ENCODE measurements at places on chromosomes 5 and 9. TPM values are rescaled to one million over a fixed set of nuclear protein-coding genes. Genes with fewer than 3 reads are reported as not detected.

- H3K4me3 ChIP-seq = no peak overlapping the region
- no peaks in the 10 kb centered on the region for H3K4me1 ChIP-seq
- DNase-seq = no peak
- no peak overlapping the region for H3K27ac ChIP-seq
Observed at GRCh38 chr5:148746826-148747535, 79.4 kb upstream of the ADRB2 start.

DNA sequence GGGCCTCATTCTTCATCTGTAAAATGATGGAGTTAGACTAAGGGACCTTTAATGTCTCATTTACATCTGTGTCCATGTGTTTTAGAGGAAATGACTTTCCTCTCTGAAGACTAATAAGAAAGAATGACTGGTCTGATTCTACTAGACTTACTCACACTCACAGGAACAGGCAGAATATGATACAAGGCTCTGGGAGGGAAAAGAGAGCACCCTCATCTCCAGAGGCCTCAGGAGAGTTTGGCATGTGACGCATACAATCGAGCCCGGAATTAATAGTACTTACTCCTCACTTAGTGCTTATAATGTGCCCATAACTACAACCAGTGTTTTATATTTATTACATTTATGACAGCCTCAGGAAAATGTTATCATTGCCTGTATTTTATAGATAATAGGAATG is 608.7 kb downstream of the KCTD16 start:
- H3K27me3 ChIP-seq = no peaks in the 10 kb centered on the region
- H3K4me1 ChIP-seq = no peaks in the 10 kb centered on the region
- no peak overlapping the region for H3K4me3 ChIP-seq
- H3K27ac ChIP-seq = no peak overlapping the region
- no peaks in the 10 kb centered on the region for H3K36me3 ChIP-seq

DNA sequence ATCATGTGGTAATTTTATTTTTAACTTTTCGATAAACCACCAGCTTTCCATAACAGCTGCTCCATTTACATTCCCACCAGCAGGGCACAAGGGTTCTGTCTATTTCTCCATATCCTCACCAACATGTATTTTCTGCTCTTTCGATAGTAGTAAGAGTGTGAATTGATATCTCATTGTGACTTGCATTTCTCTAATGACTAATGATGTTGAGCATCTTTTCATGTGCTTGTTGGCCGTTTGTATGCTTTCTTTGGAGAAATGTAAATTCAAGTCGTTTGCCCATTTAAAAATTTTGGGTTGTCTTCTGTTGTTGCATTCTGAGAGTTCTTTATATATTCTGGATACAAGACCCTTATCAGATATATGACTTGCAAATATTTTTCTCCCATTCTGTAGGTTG is 45.9 kb downstream of the PSD2 start:
- H3K36me3 ChIP-seq = no peaks in the 10 kb centered on the region
- peaks cover 3% of the 10 kb centered on the region for H3K4me1 ChIP-seq
- no peak overlapping the region for H3K27ac ChIP-seq
- no peak for DNase-seq

GRCh38 chr5:93995126-93995621 is 253.8 kb upstream of the POU5F2 start:
- DNase-seq = no peak
- peaks cover 8% of the 10 kb centered on the region for H3K36me3 ChIP-seq
- no peak overlapping the region for H3K27ac ChIP-seq

GRCh38 chr9:19748278-19749126 is 40.3 kb downstream of the SLC24A2 start:
- H3K4me1 ChIP-seq = peaks cover 4% of the 10 kb centered on the region
- H3K4me3 ChIP-seq = no peak overlapping the region
- DNase-seq = peak; percentile 6
- no peaks in the 10 kb centered on the region for H3K36me3 ChIP-seq
- peaks cover 5% of the 10 kb centered on the region for H3K27me3 ChIP-seq

GRCh38 chr9:125807079-125807478 is 59.9 kb downstream of the PBX3 start:
- H3K4me1 ChIP-seq = no peaks in the 10 kb centered on the region
- no peaks in the 10 kb centered on the region for H3K27me3 ChIP-seq
- no peaks in the 10 kb centered on the region for H3K36me3 ChIP-seq
- DNase-seq = no peak

DNA sequence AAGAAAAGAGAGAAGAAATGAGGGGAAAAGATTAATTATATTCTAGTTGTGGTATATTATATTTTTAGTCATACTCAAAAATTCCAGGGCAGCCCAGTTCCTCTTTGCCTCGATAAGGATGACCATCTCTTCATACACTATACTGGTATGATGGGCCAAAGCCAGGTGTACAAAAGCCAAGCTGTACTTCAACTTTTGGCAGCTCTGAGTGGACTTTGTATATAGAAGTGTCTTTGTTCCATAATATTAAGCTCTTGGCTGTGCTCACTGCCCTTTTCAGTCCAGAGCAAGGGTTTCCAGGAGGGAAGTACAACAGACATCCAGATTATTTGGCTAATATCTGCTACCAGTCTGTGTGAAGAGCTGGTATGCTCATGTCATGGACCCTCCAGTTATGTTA is 934.3 kb upstream of the CDH10 start:
- no peaks in the 10 kb centered on the region for H3K4me1 ChIP-seq
- DNase-seq = no peak
- no peaks in the 10 kb centered on the region for H3K27me3 ChIP-seq
- H3K36me3 ChIP-seq = no peaks in the 10 kb centered on the region
- no peak overlapping the region for H3K27ac ChIP-seq
- H3K4me3 ChIP-seq = no peak overlapping the region

- peak overlapping the region; percentile 93 for H3K27ac ChIP-seq
- peak overlapping the region; percentile 0 for H3K4me3 ChIP-seq
- peaks cover 79% of the 10 kb centered on the region for H3K4me1 ChIP-seq
- no peak for DNase-seq
Observed at GRCh38 chr5:119290607-119291006, 65.2 kb upstream of the TNFAIP8 start.

GRCh38 chr5:107812570-107813141 is 141.9 kb upstream of the EFNA5 start:
- no peaks in the 10 kb centered on the region for H3K27me3 ChIP-seq
- no peak for DNase-seq
- H3K4me1 ChIP-seq = no peaks in the 10 kb centered on the region
- H3K4me3 ChIP-seq = no peak overlapping the region
- H3K27ac ChIP-seq = no peak overlapping the region

DNA sequence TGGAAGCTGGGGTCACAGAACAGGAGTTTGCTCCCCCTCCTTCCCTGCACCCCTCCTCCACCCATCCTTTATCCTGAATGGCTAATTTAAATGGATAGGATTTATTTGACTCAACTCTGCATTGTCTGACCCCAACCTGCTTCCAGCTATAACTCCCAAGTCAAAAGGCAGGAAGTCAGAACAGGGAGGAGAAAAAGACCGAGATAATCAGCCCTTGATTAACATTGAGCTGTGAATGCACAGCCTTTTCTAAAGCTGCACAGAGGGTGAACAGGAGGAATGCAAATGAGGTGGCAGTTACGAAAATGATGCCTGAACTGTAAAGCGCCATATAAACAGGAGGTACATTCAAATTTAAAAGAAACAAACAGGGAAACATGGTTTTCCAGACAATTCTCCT is 152.8 kb downstream of the SPOCK1 start:
- no peaks in the 10 kb centered on the region for H3K4me1 ChIP-seq
- H3K27me3 ChIP-seq = peaks cover 3% of the 10 kb centered on the region
- H3K4me3 ChIP-seq = no peak overlapping the region
- H3K36me3 ChIP-seq = no peaks in the 10 kb centered on the region
- no peak for DNase-seq

- no peak overlapping the region for H3K4me3 ChIP-seq
- H3K27ac ChIP-seq = no peak overlapping the region
- no peaks in the 10 kb centered on the region for H3K27me3 ChIP-seq
Observed at GRCh38 chr9:75231167-75231566, 142.9 kb downstream of the OSTF1 start.

DNA sequence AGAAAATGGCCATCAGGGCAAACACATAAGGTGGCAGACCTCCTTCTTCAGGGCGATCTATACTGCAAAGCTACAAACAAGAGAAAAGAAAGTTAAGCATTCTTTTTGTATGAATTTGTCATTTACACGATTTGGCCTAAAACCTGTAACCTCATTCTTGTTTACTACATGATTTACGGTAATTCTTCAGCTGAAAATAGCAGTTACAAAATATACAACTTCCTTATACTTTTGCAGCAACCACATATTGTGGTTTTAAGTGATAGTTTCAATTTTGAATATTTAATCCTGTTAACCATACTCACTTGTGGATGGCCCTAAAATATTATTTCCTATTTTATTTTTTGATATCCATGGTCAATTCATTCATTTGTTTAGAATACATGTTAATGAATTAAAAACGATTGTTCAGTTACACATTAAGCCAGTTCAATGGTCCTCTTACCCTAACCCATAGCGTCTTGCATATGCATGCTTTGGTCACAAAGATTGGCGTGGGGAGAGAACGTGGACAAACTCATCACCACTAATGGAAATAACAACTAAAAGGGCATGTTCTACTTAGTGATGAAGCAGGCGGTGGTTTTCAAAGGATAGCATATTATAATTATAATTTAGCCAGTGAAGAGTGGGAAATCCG is 16.6 kb downstream of the TUT7 start:
- H3K27ac ChIP-seq = peak overlapping the region; percentile 42
- no peak for DNase-seq
- H3K4me3 ChIP-seq = no peak overlapping the region
- no peaks in the 10 kb centered on the region for H3K27me3 ChIP-seq
- peaks cover 44% of the 10 kb centered on the region for H3K4me1 ChIP-seq

DNA sequence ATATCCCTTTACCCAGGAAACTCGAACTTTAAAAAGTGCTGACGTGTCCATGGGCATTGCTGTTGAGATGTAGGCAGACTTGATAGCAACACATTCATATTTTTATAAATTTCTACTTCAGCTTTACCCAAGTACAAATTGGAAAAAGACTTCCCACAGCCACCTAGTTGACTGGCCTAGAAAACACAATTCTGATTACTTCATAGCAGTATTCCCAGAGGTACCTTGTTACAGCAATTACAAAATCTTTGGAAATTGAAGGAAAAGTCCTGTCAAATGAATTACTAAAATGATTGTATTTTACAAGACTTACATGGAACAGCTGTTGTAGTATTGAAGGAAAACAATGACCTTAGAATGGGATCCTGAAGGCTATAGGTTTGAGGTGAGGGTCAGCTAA is 130.7 kb upstream of the NREP start:
- no peak overlapping the region for H3K27ac ChIP-seq
- DNase-seq = no peak
- H3K27me3 ChIP-seq = no peaks in the 10 kb centered on the region
- H3K4me1 ChIP-seq = no peaks in the 10 kb centered on the region
- no peak overlapping the region for H3K4me3 ChIP-seq
- H3K36me3 ChIP-seq = no peaks in the 10 kb centered on the region

- no peaks in the 10 kb centered on the region for H3K36me3 ChIP-seq
- no peak overlapping the region for H3K4me3 ChIP-seq
- H3K4me1 ChIP-seq = no peaks in the 10 kb centered on the region
- H3K27me3 ChIP-seq = peaks cover 2% of the 10 kb centered on the region
- no peak overlapping the region for H3K27ac ChIP-seq
- no peak for DNase-seq
Observed at GRCh38 chr5:173451651-173452050, 123.4 kb upstream of the STC2 start.

DNA sequence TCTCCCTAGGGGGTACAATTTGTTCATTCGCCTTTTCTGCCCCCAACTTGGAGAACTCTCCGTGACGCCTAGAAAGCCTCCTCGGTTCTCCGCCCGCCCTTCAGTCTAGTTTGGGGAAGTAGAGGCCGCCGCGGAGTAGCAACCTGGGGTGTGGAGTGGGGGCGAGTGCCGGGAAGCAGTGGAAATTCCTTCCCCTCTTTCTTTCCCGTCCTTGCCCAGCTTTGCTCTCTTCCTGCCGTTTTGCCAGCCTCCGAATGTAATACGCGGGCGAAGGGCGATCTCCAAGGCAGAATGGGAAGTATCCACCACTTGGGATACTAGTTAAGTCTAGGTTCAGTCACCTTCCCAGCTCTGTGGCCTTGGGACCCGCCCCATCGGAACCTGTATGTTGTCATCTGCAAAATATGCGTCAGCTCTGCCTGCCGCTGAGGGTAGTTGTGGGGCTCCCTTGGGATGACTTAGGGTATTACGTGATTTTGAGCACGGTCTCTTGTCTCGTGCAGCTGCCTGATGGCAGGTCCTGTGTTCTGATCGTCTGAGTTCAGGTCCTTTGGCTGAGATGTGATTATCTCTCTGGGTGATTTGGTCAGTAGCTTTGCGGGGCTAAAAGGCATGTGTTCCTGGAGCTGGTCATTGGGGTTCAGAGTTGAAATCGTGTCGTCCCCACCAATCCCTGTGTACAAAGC is 724 bp downstream of the PAM start:
- H3K36me3 ChIP-seq = peaks cover 10% of the 10 kb centered on the region
- peaks cover 9% of the 10 kb centered on the region for H3K27me3 ChIP-seq
- H3K4me3 ChIP-seq = peak overlapping the region; percentile 84
- peak; percentile 90 for DNase-seq

DNA sequence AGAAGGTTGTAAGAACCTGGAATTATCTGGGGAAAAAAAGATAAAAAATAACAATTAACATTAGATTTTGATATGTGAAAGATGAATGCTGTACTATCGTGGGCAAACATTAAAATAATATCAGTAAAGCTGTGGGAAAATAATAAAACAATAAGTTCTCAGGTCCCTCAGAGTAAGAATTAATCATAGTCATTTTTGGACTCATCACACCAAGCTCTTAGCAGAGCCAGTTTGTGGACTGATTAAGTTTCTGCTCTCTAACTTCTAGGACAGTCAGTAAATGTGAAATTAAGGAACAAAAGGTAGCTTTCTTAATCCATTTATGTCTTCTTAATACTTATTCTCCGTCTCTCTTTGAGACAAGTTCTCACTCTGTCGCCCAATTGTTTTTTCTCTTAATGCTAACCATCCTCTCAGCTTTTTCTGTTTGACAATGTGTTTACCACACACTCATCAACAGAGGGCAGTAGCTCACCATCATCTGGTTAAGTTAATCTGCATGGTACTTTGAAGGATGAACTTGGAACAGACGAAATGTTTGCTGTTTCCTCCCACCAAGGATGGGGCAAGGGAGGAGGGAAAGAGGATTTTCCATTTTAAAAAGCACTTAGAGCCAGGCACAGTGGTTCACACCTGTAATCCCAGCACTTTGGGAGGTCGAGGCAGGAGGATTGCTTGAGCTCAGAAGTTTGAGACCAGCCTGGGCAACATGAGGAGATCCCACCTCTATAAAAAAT is 5.3 kb upstream of the ACO1 start:
- peak; percentile 56 for DNase-seq
- H3K4me3 ChIP-seq = no peak overlapping the region

The FAM78A gene
- total RNA-seq = 52.3 TPM

The ZNF883 gene
- total RNA-seq = 1.3 TPM

All from activated CD4-positive, alpha-beta T cell treated with anti-CD3 and anti-CD28 coated beads for 36 hours (primary cell).